Activated naive CD8-positive, alpha-beta T cell treated with anti-CD3 and anti-CD28 coated beads for 36 hours (primary cell): ENCODE measurements at places on chromosomes 11 and 22.

DNA sequence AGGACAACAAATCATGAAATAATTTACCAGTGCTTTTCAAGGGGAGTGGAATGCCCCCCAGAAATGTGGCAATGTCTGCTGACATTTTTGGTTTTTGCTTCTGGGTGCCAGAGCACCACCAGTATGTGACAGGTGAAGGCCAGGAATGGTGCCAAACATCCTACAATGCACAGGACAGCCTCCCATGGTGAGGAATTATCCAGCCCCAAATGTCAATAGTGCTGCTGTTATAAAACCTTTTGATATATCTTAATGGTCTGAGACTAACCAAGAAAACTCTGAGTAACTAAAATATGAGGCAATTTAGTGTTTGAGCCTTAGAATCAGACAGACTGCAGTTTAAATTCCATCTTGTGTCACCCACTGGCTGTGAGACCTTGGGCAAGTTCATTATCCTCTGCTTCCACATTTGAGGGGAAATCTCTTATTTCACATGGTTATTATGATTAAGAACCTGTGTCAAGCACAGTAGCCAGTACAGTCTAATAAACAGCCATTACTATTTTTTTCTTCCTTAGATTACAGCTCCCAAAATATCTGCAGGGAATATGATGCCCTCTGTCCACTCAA, 69.5 kb downstream of the AMBRA1 start:
- no peak for DNase-seq

- no peak for DNase-seq
These were observed 113.5 kb downstream of the MAML2 start for GRCh38 chr11:96229354-96229977.

- peak; percentile 57 for DNase-seq
These were observed 3.6 kb upstream of the IGF2 start for GRCh38 chr11:2142762-2143202.

DNA sequence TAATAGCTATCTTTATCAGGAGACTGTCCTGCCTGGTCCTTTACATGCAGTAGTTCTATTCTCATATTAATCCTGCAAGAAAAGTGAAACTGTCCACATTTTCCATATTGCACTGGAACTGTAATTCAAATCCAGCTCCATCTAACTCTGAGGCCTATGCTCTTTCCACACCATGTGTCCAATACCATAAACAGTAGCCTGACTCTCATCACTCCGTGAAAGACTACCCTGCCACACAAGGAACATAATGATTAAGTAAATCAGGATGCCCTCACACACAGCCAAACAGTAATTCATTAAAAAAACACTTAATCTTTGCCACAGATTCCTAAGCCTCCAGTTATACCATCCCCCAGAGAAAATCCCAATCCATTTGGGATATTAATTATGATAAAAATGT, 285.3 kb upstream of the PITPNB start:
- no peak for DNase-seq

DNA sequence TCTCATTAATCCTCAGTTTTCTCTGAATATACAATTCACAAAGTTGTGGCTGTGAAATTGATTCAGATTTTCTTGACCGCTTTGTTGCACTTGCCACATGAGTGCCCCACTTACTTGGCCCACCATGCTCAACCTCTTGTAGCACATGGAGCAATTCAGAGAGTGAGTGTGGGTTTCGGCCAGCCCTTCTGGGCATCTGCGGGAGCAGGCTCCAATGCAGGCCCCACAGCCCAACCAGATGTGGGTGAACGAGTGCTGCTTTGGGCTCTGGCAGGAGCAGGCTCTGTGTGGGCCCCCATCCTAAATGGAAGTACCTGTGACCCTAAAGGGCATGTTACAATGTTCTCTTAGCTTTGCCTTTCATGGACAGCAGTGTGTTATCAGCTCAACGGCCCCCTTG, 2338.6 kb downstream of the LRRC4C start:
- no peak for DNase-seq

- DNase-seq, result no peak
These were observed 1376.0 kb downstream of the TBC1D22A start for GRCh38 chr22:48138427-48138826.

GRCh38 chr11:84250834-84251613, 964.9 kb upstream of the CCDC90B start:
- DNase-seq, result no peak

GRCh38 chr11:64919627-64920026, 2.6 kb upstream of the ATG2A start:
- DNase-seq, result no peak

GRCh38 chr11:119481021-119481666, 58.2 kb upstream of the THY1 start:
- DNase-seq, result peak; percentile 79

GRCh38 chr11:27213232-27213660, 149.8 kb downstream of the CCDC34 start:
- DNase-seq, result no peak

- no peak for DNase-seq
These were observed 65.1 kb upstream of the SLC35C1 start for GRCh38 chr11:45739866-45740265.

GRCh38 chr11:130150790-130151189, 8.8 kb upstream of the ST14 start:
- DNase-seq, result no peak

- DNase-seq, result no peak
These were observed 572.5 kb downstream of the BRD1 start for GRCh38 chr22:49255154-49255553.

DNA sequence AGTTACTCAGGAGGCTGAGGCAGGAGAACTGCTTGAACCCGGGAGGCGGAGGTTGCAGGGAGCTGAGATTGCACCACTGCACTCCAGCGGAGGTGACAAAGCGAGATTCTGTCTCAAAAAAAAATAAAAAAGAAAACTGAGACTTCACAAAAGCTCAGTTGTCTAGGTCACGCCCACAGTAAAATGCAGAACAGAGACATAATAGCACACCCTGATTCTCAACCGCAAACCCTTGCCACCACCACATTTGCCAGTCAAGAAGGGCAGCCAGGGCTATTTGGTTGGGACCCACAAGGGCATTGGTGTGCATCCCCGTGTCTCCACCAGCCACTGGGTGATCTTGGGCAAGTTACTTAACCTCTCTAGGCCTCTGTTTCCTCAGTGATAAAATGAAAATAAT, 25.4 kb downstream of the CREB3L1 start:
- no peak for DNase-seq

DNA sequence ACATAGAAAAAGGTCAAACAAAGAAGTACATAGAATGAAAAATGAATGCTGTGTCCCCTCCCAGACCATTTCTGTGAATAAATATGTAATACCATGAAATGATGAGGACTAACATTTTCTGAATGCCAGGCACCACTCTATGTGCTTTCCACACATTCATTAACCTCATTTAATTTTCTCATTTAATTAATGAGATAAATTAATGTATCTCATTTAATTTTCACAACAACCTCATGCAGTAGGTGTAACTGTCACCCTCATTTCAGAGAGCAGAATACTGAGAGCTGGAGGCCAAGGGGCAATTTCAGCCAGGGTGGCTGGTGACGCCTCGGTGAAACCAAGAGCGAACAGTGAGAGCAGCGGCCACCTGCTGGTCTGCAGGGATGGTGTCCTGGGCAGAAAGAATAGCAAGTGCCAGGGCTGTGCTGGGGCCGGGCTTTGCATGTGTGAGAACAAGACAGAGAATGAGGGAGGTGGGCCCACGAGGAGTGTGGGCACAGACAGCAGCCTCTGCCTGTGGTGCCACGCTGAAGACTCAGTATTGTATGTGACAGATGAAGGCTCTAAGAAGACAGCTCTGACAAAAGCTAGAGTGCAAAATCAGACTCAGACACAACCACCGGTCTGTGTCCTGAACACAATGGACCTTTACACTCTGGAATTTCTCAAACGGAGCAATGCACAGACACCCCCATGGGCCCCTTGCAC, 1.8 kb upstream of the SERPIND1 start:
- DNase-seq, result no peak

GRCh38 chr11:60455531-60456042, at the start of gene MS4A1:
MS4A1 (plus strand) TSS chr11:60455847; CDS start chr11:60462375, 6,528 bp downstream.
- no peak for DNase-seq

DNA sequence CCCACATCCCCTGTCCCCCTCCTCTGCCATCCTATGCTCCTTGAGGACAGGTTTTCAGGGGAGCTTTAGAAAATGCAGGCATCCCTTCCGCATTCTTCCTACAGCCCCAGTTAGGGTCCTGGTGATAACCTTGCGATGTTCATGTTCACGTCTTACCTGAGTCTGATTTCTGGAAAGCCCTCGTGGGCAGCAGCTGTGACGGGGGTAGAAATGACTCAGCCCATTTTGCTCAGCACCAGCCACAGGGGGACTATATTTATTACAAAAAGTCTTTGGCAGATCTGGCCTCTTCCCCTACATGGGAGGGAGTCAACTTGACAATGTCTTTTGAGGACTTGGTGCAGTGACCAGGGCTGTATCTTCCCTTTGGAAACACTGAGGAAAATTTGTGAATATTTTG, 12.3 kb downstream of the PKNOX2 start:
- DNase-seq, result no peak

GRCh38 chr11:70783356-70783755, 385.0 kb downstream of the CTTN start:
- DNase-seq, result no peak

- DNase-seq, result no peak
These were observed 66.9 kb downstream of the KCNQ1 start for GRCh38 chr11:2511421-2512369.

DNA sequence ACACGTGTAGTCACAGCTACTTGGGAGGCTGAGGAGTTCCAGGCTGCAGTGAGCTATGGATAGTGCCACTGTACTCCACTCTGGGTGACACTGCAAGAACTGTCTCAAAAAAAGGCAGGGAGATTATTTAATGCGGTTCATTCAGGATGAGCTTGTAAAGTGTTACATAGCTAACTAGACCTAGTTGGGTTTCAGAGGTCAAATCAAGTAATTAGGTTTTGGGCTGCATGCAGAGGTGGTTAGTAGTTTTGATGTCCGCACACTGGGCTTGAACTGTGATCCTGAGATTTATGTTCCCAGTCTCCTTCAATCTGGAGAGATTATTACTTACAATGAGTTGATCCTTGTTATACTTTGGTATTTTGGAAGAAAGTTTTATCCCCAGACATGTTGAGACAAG, 2.1 kb upstream of the RBM4 start:
- no peak for DNase-seq

DNA sequence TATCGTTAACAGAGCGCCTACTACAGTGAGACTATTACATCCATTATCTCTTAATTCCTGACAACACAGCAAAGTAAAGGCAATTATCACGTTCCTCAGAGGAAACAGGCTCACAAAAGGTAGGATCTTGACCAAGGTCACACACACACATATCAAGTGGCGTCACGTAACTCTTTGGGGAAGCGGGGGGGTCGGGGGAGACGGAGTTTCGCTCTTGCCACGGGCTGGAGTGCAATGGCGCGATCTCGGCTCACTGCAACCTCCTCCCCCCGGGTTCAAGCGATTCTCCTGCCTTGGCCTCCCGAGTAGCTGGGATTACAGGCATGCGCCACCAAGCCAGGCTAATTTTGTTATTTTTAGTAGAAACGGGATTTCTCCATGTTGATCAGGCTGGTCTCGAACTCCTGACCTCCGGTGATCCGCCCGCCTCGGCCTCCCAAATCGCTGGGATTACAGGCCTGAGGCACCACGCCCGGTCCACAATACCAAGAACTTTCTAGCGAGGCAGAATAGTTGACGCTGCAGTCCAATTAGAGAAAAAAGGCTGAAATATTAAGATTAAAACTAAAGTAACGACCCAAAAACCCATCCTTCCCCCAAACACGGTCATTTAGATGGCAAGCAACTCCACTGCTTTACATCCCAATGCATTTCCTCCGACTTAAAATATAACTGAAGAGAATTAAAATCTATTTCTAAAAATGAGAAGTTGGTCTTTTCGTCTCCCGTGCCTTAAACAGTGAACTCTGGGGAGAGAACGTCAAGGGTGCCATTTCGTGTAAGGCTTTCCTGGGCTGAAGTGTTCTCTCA, 1.2 kb downstream of the DDX17 start:
- DNase-seq, result peak; percentile 61

DNA sequence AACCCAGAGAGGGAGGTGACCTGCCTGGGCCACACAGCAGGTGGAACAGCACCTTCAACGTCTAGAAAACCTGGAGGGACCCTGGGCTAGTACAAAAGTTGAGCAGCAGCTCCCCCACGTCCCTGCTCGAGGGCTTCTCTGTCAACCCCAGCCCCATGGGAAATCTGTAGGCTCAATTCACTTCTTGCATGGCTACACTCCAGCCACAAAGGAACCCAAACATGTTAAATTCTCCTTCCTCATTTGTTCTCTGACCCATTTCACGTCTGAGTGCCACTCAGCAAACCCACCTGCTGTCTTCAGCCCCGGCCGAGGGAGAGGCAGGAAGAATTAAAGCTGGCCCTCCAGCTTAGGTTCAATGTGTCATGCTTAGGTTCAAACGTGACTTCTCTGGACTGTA, 418.5 kb downstream of the MIAT start:
- no peak for DNase-seq

DNA sequence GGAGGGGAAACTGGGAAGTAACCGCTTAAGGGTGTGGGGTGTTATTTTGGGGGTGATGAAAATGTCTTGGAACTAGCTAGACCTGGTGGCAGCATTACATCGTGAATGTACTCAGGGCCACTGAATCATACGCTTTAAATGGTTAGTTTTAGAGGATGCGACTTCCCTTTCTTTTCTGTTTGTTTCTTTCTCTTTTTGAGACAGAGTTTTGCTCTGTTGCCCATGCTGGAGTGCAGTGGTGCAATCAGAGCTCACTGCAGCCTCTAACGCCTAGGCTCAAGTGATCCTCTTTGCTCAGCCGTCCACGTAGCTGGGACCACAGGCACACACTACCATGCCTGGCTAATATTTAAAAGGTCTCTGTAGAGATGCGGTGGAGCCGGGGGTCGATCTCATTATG, 5.6 kb upstream of the MIAT start:
- DNase-seq, result no peak

GRCh38 chr22:31680861-31681341, 18.9 kb upstream of the PISD start:
- DNase-seq, result no peak

DNA sequence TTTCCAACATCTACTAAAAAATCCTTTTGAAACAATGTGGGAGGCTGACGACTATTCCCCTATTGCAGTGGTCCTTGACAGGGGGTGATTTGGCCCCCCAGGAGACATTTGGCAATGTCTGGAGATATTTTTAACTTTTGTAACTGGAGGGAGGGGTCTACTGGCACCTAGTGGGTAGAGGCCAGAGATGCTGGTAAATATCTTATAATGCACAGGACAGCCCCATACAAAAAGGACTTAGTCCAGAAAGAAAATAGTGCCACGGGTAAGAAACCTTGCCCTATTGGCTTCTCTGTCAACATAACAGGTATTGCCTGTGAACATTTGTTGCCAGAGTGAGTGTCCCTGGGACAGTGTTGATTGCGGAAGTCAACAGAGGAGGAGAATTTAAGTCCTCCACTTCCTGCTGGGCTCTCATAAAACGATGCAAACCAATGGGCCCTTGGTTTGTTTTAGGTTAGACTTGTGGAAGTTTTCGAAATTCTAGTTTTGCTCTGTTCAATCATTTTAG, 101.6 kb downstream of the MAML2 start:
- DNase-seq, result no peak

- DNase-seq, result no peak
These were observed 62.2 kb downstream of the PKNOX2 start for GRCh38 chr11:125226706-125227105.

- DNase-seq, result peak; percentile 53
These were observed 29.0 kb downstream of the TTLL1 start for GRCh38 chr22:43060183-43060582.

- DNase-seq, result no peak
These were observed 74.1 kb downstream of the ADM start for GRCh38 chr11:10379022-10379421.

GRCh38 chr11:832529-833113, at the start of gene CD151:
CD151 (plus strand) TSS chr11:832952; CDS start chr11:836070, 3,118 bp downstream.
- DNase-seq, result peak; percentile 72
